Stimulated activated CD4-positive, alpha-beta T cell treated with anti-CD3 and anti-CD28 coated beads, Interleukin-4, amount 100 ng/mL, for 4 hours (primary cell): ENCODE measurements at places on chromosomes 2 and 18.

DNA sequence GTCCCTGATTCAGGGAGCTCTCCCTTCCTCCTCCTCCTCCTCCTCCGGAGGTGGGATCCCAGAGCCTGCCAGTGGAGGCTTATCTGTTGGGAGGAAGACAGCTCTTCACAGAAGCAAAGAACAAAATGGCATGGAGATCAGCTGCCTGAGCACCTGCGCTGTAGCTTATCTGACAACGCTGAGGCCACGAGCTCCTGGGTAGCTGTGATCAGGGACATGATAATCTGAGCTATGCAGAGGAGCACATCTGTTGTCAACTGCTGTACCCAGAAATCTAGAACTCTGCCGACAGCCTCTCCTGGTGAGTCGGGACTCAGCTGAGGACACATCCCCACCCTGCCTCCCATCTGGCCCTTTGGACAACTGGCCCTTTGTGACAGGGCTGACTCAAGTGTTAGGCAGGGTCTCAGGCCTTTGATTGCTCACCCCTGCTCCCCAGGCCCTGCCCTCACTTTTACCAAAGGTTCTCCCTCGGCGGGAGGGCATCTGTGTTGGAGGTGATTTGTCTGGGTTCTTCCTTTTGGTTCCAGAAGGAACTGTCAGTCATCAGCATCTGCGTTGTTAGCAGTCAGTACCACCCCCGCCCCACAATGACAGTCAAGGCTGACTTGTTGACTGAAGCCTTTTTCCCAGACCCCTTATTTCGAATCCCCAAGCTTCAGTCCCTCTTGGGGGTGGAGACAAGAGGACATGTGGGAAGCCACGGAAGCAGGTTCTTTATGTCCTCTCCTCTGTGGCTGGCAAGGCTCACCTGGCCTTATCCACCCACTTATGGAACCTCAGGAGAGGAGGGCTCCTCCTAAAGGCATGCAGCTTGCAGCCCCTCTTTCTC, 5.9 kb upstream of the CNNM3 start:
- DNase-seq = no peak

- DNase-seq = no peak
Measured at GRCh38 chr2:136696438-136696837, 68.9 kb upstream of the THSD7B start.

DNA sequence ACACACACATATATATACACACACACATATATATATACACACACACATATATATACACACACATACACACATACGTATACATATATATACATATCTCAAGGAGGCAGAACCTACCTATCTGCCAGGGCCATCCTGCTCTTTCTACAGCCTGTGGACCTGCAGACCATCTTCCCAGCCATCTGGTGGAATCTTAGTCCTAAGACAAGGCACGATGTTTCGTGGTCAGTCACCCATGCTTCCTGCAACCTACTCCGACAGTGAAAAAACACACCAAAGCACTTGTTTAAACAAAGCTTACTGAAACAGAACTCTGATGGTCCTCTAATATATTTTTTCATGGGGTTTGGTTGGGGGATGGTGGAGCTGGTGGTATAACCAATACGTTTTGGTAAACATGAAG, 164.2 kb upstream of the ZNF521 start:
- DNase-seq = no peak

DNA sequence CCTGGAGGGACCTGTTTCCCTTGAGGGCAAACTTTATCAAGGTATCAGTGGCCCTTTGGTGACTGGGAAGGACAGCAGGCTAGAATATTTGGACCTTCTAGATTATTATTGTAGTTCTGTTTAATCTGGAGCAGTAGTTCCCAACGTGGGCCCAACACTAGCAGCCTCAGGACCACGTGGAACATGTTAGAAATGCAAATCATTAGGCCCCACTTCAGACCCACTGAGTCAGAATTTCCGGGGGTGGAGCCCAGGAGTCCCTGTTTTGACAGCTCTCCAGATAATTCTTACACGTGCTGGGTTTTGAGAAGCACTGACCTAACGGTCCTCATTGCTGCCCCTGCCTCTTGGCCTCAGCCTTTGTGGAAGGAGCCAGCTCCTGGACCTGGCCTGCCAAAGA, 25.5 kb upstream of the DYNC2LI1 start:
- peak; percentile 15 for DNase-seq

- no peak for DNase-seq
Measured at GRCh38 chr2:172887280-172887679, 151.6 kb downstream of the RAPGEF4 start.
